ENCODE measurements at places on chromosomes 6 and 20.

- DNase-seq = peak; percentile 35
These were observed 1.2 kb downstream of the TRAF3IP2 start for GRCh38 chr6:111604259-111605099.

- no peak for DNase-seq
These were observed 45.4 kb upstream of the AIG1 start for GRCh38 chr6:143015300-143015706.

DNA sequence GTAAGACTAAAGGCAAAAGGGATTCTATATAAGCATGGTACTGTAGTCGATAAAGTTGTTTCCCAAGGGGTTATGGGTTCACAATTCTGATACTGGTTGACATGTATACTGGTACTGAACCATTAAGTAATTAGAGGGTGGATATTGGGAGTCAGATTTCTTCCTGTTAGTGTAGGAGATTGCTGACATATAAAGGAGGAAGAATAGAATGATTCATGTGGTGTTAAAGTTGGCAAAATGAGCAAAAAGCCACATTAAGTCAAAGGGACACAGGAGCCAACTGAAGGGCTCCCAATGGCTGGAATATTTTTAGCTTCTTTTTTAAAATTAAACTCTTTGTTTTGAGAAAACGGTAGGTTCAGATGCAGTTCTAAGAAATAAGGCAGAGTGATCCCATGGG lies 161.8 kb upstream of the PRND start:
- no peak for DNase-seq

DNA sequence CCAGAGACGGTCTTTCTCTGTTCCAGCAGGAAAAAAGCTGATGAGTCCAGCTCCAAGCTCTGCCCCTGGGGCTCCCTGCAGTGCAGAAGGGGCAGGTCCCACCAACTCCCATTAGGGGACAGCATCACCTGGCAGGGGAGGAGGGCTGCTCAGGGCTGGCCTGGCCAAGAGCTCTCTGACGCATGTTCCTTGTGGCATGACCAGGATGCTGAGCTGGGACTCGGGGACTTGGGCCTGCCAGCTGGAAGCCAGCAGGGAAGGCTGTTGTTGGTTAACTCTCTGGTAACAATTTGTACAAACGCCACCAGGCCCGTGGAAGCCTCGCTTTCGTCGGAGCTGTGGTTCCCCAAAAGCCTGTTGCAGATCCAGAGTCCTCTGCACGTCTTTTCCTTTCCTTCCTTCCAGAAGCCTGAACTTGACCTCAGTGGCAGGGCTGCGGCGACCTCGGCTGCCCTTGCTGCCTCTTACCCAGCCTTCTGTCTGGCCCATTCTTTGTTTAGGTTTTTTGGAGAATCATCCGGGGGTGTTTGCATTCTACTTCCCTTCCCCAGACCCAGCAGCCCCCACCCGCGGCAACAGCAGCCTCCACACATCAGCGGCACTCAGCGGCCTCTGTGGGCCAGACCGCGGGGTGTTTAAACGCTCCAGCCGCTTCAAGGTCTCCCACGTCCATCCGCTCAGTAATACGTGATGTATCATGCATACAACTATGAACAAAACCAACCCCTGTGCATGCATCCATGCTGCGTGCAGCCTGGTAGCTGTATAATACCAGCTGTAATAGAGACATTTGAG lies 63.3 kb downstream of the GNAS-AS1 start:
- no peak for DNase-seq

DNA sequence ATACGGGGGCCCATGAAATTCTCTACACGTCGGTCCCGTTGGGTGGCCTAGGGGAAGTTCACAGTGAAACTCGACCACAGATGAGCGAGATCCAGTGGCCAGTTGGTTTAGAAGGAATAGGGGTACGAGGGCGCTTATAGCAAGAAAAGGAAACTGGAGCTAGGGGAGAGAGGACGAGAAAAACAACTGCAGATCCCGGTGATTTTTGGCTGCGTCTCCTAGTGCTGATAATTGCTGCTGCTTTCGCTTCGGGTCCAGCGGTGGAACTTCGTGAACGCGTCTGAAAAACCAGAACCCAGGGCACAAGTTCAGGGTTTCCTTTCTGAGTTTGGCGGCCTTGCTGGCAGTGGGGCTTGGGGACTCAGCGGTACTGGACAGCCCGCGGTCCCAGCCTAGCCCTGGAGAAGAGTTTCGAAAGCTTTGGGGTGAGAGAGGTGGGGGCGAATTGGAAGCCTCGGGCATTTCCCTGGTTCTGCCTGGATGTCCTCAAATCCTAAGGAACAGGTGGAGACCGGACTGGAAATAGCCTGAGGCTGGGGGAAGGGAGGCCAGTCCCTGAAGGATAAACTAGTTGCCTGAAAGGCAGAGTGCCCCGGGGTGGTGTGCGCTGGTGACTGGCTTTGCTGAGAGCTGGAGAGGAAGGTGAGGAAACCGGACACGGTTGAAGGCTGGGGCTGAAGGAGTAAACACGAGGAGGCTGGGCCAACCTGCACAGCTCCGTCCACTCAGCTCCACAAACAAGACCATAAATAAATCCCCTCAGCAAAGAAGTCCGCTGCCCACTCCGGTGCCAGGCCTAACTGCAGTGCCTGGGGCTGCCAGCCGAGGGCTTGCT lies 793 bp downstream of the GMPR start:
- peak; percentile 67 for DNase-seq

GRCh38 chr6:118354641-118355040 lies 193.5 kb upstream of the PLN start:
- no peak for DNase-seq

GRCh38 chr20:61291166-61291829 lies 39.2 kb downstream of the CDH4 start:
- no peak for DNase-seq

DNA sequence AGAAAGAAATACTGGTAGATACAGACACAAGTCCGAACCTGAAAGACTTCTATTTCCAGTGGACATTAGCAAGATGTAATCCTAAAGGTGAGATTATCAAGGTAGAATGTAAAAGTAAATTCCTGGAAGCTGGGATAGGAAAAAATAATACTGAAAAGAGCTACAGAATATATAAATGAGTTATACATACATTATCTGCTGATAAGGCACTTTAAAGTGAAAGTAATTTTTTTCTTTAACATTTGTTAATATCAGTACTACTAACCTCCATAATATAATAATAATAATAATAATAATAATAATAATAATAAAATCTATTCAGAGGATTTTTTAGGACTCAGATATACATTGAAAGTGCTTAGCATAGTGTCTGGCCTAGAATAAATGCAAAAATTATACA lies 102.5 kb downstream of the RFX6 start:
- no peak for DNase-seq

GRCh38 chr6:130075879-130076460 lies 57.6 kb downstream of the L3MBTL3 start:
- DNase-seq = no peak

DNA sequence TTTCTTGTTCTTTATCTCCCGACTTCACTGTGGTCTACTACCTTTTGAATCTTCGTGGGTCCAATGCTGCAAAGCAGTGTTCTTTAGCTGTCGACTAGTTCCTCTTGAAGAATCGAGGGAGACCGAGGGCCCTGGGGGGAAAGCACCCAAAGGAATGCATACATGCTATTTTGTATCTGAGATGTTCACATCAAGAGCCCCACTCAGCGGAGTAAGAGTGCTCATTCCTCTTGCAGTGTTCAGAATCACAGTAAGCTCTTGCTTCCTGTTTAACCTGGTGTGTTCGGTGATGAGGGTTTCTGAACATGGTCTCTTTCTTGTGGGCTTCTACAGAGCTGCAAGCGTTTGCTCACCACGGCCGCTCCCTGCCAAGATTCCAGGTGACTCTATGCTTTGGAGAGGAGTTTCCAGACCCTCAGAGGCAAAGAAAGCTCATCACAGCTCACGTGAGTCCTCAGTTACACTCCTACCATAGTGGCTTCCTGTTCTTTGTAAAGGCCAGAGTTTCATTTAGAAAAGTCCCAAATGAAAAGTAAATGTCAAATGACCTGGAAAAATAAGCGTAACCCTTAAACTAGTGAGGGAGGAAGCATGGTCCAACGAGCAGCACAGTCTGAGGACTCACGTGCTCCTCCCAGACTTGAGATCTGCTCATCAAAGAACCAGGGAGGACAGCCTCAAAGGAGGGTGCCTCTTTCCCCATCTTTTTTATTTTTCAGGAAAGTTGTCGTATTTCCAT lies 13.3 kb downstream of the IRF4 start:
- DNase-seq = no peak

GRCh38 chr6:36576578-36576977 lies 17.6 kb upstream of the SRSF3 start:
- DNase-seq = no peak

DNA sequence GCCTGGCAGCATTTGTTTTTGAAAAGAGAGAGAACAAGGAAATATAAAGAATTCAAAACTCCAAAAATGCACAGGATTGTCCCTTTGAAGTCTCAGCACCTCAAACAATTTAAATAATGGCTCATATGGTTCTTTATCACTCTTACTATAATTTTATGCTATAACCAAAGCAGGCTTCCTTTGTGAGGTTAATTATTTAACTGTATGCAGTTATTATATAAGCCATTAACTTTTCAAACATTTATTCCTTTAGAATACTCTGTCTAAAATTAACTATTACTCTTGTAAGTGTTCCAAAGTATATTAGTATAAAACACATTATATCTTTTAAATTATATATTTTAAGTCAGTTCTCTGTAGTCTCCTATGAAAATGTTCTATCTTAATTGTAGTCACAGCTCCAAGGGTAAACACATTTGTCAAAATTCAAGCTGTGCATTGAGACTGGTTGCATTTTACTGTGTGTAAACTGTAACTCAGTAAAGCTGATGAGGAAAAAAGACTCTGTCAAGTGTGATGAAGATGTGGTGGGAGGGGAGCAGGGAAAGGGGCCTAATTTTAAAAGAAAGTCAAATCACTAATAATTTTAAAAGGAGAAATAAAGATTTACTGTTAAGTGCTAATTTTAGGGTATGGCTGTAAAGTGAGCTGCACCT lies 20.0 kb upstream of the PLAGL1 start:
- DNase-seq = no peak

- DNase-seq = no peak
These were observed 16.1 kb upstream of the UNC93A start for GRCh38 chr6:167275001-167275400.

DNA sequence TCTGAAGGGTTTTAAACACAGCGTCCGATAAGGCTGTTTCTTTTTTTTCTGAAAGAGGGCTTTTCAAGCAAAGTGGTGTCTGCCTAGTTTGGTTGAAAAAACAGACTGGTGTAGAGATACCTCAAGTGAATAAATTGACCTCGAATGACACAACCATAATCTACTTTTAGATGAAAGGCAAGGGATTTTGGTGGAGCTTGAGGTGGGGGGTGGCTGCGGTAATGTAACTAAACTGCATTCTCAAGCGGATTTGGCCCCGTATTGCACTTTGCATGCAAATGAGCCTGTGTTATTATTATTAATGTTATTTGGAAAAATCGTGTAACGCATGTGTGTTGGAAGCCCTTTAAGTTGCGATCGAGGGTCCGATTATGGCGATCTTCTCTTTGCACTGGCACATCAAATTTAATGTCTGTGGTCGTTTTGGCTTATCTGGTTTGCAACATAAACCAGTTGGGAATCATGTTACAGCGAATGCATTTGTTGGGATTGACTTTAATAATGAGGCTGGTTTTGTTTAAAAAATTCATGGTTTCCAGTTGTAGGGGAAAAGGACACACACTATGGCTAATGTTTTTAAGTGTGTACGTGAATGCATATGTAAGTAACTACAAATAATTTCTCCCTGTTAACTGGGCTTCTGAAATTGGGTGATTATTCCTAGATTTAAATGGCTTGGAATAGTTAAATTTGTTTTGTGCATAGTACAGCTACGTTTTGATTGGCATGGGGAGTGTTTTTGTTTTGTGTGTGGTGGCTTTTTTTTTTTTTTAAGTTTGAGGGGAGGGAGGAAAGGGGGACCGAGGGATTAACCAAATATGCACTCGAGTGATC lies 1.0 kb downstream of the JARID2 start:
- DNase-seq = peak; percentile 63

GRCh38 chr6:132464538-132465256 lies 48.2 kb downstream of the STX7 start:
- no peak for DNase-seq

DNA sequence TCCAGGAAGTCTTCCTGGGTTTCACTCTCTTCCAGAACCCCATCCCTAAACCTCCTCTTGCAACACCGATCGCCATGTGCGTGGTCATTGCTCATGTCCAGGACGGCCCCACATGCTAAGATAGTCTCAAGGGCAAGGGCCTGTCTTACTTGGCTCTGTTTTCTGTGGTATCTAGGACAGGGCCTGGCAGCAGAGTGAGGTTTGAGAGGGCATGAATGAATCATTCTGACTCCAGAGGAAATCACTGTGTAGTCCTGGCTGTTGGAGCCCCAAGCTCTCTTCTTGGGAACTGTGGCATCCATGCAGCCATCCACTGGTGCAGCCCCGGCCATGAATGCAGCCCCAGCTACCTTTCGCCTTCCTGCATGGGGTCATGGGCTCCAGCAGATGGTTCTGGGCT lies 12.4 kb downstream of the SIRPA start:
- DNase-seq = no peak

DNA sequence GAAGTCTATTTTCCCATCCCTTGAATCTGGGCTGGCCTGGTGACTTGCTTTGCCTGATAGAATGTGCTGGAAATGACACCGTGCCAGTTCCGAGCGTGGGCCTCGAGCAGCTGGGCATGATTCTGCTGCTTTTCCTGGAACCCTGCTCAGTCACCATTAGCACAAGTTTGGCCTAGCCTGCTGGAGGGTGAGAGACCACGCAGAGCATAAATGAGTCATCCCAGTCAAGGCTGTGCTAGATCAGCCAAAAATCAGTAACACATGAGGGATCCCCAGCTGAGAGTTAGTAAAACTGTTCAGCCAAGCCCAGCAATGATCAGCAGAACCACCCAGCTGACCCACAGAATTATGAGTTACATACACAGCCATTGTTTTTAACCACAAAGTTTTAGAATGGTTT lies 74.8 kb upstream of the TOP1 start:
- DNase-seq = no peak

DNA sequence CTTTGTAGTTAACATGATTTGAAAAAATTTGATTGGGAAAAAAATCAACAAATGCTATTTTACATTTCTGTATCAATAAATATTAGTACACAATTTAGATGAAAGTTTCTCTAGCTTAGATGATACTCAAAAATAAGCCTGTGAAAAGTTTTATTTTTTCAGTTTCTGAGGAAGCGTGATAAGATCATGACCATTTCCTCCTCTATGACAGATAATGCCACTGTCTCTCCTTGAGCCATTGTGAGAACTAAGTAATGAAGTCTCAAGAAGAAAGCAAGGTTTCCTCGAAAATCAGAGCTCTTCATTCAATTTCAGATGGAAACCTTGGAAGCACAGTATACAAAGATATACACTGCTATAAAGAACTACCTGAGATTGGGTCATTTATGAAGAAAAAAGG lies 395.0 kb downstream of the HDGFL1 start:
- DNase-seq = no peak

GRCh38 chr20:19807191-19807945 lies 49.3 kb downstream of the RIN2 start:
- DNase-seq = no peak

- no peak for DNase-seq
These were observed at the start of gene BCAS1 for GRCh38 chr20:54070187-54070987. Gene BCAS1, minus strand, starts transcription at chr20:54070594. Its CDS starts 11,876 bp downstream, at chr20:54058718.

Data from HAP-1 (cell line).